ENCODE measurements at places on chromosomes 3 and 15.

- no peak for DNase-seq
Measured at GRCh38 chr3:119120480-119120879, 25.5 kb upstream of the TEX55 start.

GRCh38 chr15:35583863-35584528 is 38.0 kb upstream of the DPH6 start:
- no peak for DNase-seq

- no peak for DNase-seq
Measured at GRCh38 chr15:65082303-65082953, 5.9 kb downstream of the KBTBD13 start.

- no peak for DNase-seq
Measured at GRCh38 chr3:125200731-125201139, 11.8 kb downstream of the SLC12A8 start.

GRCh38 chr3:183309276-183309675 is 56.2 kb downstream of the B3GNT5 start:
- no peak for DNase-seq

GRCh38 chr3:128359846-128360642 is 106.6 kb downstream of the DNAJB8 start:
- DNase-seq = no peak

GRCh38 chr3:186099178-186099577 is 9.7 kb downstream of the ETV5 start:
- DNase-seq = no peak

GRCh38 chr3:133135306-133135705 is 97.1 kb downstream of the TMEM108 start:
- no peak for DNase-seq

GRCh38 chr3:174425422-174425821 is 433.7 kb upstream of the NAALADL2 start:
- DNase-seq = no peak

GRCh38 chr3:151278230-151278629 is at the start of gene P2RY14:
Gene P2RY14, minus strand, starts transcription at chr3:151278542. Its CDS starts 64,226 bp downstream, at chr3:151214316.
- DNase-seq = no peak

DNA sequence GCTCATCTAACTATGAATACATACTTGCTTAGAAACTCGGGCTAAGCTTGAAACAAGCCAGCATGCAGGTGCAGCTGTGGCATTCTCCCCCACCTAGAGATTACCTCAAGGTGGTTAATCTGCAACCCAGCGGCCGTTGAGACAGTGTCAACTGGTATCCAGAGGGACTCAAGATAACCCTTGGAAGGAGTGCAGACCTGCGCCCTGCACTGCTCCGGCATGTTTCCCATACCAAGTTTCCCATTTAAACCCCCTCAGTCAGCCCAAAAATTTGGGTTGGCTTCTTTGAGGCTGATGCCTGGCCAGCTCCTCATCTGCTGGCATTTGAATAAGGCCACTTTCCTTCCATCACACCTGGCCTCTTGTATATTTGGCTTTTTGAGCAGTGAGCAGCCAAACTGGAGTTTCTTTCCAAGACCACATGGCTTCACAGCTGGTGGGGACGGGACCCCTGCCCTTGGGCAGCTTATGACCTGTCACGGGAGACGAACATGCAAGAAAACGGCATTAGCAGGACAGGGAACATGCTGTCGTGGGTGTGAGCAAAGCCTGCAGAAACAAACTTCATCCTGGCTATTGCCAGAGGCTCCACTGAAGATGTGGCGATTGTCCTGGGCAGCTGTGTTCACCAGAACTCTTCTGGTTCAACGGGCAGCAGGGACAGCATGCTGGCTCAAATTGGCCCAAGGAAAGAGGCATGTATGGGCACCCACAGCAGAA is 98.2 kb downstream of the PLXNA1 start:
- DNase-seq = no peak

GRCh38 chr3:7238565-7239295 is 377.8 kb downstream of the GRM7 start:
- no peak for DNase-seq

DNA sequence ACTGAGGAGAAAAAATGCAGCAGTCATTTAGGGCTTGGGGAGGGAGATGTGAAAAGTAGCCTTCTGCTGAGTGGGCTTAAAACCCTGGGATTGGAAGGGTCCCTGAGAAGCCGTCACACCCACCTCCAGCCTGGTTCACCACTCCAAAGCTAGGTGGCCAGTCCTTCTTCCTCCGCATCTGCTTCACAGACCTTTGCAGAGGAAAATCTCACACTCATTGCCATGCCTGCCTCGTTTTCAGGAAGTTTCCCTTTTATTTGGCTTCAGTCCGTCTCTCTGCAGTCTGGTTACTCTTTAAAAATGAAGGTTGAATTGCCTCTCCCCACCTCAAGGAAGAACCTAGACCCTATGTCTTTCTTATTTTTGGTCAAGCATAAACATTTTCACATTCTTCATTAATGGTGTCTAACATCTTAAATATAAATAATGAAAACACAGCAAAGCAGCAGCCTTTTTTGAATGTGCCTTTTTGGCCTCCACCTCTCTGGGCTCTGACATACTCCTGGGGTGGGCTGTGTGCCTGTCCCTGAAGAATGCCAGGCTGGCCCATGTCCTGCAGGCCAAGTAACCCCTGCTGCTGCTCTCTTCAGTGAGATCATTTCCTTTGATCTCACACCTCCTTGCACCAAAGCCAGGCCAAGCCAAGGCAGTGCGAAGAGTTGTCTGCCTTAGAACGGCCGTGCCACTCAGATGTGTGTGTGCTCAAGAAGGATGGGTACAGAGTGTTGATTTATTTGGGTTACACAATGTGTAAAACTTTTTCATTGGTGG is 11.0 kb downstream of the MRAS start:
- DNase-seq = no peak

DNA sequence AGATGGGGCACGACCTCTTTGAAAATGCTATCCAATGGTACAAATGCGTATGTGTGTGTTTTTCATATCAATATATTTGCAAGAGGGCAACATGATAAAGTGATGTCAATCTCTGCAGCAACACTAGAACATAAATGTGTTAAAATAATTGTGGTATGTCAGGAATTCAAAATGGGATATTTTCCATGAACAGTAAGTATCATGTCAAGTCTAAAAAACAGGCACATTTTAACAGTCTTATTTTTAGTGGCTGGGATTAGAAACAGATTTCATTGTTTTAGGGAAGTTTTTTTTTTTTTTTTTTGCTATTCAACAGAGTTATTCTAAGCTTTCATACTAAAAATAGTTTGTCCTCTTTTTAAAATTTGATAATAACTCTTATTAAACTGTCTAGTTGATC is 209.8 kb downstream of the GAP43 start:
- DNase-seq = no peak

GRCh38 chr3:34725774-34726173 is 913.6 kb upstream of the ARPP21 start:
- no peak for DNase-seq
